ENCODE measurements at places on chromosomes 5 and 9.
A peak's percentile ranks its signal among the peaks of the same experiment; 100 is the strongest.

GRCh38 chr5:163813900-163814299 is 308.5 kb downstream of the MAT2B start:
- no peak for DNase-seq

DNA sequence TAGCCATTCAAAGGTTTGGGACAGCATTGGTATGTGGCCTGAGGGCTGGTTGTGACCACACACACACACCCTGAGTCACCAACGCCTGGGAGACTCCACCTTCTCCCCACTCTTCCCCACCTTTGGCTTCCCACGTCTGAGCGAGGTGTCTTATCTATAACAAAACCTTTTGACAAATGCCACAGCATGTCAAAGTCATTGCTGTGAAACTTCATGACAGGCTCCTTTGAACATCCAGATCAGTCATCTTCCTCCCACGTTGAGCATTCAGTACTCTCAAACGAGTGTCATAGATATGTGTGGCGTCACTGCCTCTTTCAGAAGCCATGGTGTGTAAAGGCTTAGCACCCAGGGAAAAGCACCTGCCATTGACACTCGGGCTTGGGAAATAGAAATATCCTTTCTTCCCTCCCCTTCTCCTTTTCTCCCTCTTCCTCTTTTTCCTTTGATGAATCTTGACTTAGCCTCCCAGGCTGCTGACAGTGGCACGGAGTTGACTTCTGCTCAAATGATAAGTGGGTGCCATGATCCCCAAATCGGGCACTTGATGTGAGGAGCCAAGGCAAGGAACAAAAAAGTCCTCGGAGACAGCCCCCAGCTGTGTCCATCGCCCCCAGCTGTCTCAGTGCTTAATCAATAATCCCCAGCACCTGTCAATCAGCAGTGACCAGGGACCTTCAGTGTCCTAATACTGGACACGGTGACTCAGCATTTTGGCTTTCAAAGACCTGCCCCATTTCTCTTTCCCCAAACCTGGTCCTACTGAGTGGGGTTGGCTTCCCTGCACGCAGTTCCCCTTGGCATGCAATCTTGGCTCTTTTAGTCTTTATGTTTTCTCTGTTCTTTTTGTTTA is 114.8 kb downstream of the FGF18 start:
- no peak for DNase-seq

GRCh38 chr9:98081477-98082219 is 25.1 kb downstream of the NANS start:
- no peak for DNase-seq

- DNase-seq: no peak
Observed at GRCh38 chr5:112594095-112594850, 143.4 kb upstream of the APC start.

DNA sequence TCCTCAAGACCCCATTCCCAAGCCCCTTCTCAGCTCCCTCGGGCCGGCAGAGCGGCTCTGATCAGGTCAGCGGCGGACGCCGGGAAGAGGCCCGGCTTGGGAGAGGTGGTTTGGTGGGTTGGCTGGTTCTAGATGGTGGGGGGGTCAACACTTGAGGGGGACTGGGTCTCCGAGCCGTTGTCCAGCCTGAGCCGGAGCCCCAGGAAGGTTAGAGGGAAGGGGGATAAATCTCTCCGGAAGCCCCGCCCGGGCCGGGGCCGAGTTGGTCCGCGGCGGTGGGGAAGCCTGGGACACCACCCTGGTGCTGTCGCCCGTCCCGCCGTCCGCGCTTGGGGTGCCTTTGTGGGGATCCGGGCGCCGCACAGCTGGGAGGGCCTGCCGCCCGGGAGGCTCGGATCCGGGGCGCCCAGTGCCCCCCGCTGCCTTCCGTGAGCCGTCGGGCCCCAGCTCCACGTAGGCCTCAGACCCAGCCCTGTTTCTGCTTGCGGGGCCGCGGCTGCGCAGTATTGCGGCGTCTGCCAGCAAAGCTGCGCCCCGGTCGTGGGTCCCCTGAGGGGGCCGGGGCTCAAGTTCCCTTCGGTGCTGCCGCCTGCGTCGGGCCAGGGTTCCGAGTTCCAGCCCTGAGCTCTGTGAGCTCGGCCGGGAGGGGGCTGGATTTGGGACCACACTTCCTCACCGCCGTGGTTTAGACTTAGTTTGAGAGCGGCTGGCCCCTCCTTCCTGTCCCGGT is 542 bp upstream of the TRIM52 start:
- peak; percentile 77 for DNase-seq

GRCh38 chr9:29456940-29457339 is 1883.7 kb upstream of the C9orf72 start:
- no peak for DNase-seq

DNA sequence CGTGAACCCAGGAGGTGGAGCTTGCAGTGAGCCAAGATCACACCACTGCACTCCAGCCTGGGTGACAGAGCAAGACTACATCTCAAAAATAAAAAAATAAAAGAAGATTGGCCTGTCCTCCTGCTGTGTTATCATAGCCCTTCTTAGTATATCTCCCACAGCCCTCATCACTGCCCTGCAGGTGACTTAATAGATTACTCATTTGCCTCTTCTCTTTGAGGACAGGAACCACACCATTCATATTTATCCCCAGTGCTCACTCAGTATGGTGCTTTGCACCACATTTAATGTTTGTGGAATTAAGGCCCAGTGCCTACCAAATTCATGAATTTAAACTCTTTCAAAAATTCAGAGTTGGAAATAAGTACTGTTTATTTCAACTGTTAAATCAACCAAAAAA is 10.3 kb downstream of the IDNK start:
- no peak for DNase-seq

DNA sequence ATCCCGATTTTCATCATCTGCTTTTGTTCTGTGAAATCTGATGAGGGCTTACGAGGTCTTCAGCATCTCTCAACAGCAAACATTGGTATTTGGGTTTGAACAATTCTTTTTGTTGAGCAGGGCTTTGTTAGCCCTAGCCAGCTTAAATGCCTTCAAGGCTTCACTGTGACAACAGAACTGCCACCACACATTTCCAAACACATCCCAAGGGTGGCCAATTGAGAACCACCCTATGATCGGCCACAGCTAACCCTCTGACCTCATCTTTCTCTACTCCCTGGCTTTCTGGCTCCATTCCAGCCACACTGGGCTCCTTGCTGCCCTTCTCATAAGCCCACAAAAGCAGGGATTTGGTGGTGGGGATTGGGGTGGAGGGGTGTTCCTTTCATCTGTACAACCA is 17.6 kb downstream of the MTX3 start:
- no peak for DNase-seq

- no peak for DNase-seq
Observed at GRCh38 chr9:106745457-106745856, 117.5 kb upstream of the ZNF462 start.

DNA sequence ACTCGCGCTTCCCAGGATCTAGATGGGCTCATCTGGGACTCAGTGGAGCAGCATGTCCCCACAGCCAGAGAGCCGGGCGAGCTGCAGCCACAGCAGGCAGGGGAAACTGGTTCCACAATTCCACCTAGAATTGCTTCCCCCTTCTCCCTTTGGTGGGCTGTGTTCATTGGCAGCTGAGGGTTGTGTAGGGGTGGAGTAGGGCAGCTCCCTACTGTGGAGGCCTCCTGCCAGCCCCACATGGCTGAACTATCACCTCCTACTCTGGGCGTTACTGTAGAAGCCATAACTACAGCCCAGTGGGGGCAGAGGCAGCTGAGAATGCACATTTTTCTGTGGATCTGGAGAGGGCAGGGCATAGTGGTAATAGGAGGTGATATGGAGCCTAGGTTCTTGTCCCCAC is 44.8 kb downstream of the PPARGC1B start:
- no peak for DNase-seq

DNA sequence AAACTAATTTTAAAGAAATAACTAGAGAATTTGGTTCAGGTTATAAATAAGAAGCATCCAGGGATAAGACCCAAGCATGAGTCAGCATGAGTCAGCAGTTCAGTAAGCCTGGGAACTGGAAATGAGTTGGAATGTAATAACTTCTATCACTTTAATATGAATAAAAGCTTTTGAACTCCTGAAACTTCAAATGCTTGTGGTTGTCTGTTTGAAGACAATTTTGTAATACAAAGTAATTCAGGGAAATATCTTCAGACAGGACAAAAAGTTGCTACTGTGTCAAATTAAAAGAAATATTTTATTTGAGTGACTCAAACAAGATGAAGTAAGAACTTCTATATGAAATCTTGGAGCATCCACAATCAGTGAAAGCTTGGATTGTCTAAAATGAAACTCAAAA is 331.2 kb upstream of the DAB2 start:
- DNase-seq: no peak

DNA sequence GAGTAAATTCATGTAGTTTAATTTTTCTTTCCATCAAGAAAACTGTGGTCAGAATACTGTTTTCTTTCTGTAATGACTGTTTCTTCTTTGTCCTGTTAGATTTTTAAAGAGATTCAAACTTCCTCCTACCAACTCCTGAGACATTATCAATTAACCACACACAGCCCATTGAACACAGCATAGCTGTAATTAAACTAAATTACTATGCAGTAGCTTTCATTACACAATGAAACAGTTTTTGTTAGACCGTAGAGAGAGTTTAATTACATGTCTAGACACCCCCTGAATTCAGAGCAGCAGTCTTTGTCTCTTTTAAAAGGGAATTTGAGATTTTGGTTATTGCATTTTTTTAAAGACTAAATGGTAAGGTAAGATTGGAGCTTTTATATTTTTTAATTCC is 77.5 kb downstream of the STARD4 start:
- no peak for DNase-seq

DNA sequence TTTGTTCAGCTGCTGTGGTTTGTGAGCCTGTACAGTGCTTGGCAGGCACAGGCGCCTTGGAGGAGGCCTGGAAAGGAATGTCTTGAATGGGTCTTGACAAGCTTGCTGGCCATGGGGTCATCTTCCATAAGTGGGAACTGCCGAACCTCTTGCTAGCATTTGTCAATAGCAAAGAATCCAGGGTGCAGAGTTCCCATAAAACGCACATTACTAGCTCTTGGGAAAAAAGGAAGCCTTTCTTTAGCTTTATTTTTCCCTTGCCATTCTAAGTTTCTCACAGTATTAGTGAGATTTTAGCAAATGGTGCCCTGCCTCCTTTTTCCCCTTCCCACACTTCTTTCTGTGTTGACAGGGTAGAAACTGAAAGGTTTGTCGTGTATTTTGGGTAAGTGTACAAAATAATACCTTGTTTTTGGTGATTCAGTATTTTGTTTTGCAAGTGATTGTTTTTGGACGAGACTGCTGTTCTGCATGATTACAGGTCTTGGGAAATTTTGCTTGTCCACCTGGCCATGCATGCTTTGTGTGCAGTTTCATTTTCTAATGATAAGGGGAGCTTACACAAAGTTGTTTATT is 82.0 kb downstream of the ADGRV1 start:
- DNase-seq: no peak

GRCh38 chr9:101307524-101308213 is 77.1 kb downstream of the BAAT start:
- no peak for DNase-seq

DNA sequence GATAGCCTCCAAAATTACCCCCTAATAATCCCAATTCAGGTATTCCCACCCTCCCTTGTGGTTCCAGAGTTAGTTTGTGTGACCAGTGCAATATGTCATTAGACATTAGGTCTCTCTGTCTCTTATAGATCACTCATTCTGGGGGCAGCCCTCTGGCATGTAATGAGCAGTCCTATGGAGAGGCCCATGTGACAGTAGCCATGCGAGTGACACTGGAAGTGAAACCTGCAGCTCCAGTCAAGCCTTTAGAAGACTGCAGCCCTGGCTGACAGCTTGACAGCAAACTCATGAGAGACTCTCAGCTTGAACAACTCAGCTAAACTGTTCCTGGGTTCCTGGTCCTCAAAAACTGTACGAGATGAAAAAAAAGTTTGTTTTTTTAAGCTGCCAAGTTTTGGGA is 54.0 kb upstream of the HSPB3 start:
- peak; percentile 38 for DNase-seq

- no peak for DNase-seq
Observed at GRCh38 chr9:87193925-87194868, 246.9 kb upstream of the GAS1 start.

DNA sequence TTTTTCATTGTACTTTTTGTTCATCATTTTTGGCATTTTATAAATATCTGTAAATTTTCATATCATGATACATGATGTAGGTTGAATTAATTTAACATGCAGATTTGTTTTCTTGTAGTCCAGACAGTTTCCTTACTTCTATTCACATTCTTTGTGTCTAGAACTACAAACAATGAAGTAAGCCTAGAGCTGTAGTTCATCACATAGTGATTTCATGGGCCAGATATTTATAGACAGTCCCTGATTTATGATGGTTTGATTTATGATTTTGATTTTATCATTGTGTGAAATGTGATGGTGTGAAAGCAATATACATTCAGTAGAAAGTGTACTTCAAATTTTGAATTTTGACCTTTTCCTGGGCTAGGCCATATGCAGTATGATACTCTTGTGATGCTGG is 139.0 kb downstream of the ARHGEF28 start:
- no peak for DNase-seq

DNA sequence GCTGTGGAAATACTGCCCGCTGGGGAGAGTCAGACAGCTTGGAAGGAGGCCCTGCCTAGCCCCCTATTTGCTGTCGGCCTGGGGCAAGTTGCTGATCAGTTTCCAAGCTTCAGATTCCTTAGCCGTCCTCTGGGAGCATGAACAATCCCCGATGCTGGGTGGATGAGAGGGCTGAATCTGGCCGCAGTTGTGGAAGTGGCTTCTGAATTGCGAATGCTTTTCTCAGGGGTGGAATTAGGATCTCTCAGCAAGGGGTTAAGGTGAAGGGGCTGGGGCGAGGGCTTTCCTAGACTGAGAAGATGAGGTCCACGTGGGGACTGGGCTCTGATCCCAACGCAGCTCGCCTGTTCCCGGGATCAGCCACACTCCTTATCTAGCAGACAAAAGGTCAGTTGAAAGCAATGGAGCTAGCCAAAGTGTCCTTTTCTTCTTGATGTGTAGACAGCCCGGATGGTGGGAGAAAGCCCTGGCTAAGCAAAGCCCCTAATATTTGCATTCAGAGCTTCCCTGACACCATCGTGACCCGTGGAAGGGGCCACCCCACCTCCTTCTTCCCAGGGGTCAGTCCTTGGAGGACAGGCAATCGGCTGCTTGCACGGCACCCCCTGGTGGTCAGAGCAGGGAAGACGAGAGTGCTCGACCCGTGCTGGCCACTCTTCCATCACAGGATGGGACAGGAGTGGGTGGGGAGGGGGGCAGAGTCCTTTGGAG is 54.9 kb downstream of the COL15A1 start:
- DNase-seq: peak; percentile 79

- DNase-seq: no peak
Observed at GRCh38 chr5:115522832-115523403, 21.7 kb downstream of the FEM1C start.

- no peak for DNase-seq
Observed at GRCh38 chr5:1171340-1171941, 30.0 kb upstream of the SLC6A19 start.

DNA sequence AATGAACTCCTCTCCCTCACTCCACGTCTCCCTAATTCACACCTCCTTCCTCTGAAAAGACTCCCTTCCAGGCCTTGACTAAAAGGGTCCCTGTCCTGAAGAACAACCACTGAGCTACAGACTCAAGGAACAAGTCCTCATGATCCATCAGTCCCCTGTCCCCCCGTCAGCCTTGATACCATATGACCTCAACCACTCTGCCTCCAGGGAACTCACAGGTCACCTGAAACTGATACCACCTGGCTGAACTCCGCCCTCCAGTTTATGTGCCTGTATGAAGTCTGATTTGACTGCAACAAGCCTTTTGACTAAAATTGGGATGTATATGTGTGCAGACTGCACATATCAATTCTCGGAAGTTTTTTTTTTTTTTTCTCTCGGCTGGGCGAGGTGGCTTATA is 88.7 kb downstream of the UGCG start:
- no peak for DNase-seq

Measured in GM13976 (cell line).